Activated naive CD8-positive, alpha-beta T cell treated with anti-CD3 and anti-CD28 coated beads, Interleukin-2, amount 10 ng/mL, durations not matched to agents 7 days and 5 days (primary cell): ENCODE measurements at places on chromosomes 1 and 21. TPM values are rescaled to one million over a fixed set of nuclear protein-coding genes. Genes with fewer than 3 reads are reported as not detected.

The ADAMTS5 gene
- total RNA-seq, result not detected

The HSPB7 gene
- total RNA-seq, result not detected

The LRRIQ3 gene
- 1.8 TPM for total RNA-seq

The FMOD gene
- not detected for total RNA-seq

The ITGB2 gene
- 452 TPM for total RNA-seq

The KCNT2 gene
- not detected for total RNA-seq

The TAS1R1 gene
- total RNA-seq, result not detected
